Foreskin keratinocyte (primary cell): ENCODE measurements at places on chromosomes 2 and 18. TPM values are rescaled to one million over a fixed set of nuclear protein-coding genes. Genes with fewer than 3 reads are reported as not detected.

The KCNJ3 gene
- not detected in 2 replicates for total RNA-seq

The NIFK gene
- 59.9 and 68.3 TPM in 2 replicates for total RNA-seq

The IL18RAP gene
- total RNA-seq: not detected in 2 replicates

- no peak for DNase-seq
Measured at GRCh38 chr2:136107051-136108033, 10.6 kb downstream of the CXCR4 start.

DNA sequence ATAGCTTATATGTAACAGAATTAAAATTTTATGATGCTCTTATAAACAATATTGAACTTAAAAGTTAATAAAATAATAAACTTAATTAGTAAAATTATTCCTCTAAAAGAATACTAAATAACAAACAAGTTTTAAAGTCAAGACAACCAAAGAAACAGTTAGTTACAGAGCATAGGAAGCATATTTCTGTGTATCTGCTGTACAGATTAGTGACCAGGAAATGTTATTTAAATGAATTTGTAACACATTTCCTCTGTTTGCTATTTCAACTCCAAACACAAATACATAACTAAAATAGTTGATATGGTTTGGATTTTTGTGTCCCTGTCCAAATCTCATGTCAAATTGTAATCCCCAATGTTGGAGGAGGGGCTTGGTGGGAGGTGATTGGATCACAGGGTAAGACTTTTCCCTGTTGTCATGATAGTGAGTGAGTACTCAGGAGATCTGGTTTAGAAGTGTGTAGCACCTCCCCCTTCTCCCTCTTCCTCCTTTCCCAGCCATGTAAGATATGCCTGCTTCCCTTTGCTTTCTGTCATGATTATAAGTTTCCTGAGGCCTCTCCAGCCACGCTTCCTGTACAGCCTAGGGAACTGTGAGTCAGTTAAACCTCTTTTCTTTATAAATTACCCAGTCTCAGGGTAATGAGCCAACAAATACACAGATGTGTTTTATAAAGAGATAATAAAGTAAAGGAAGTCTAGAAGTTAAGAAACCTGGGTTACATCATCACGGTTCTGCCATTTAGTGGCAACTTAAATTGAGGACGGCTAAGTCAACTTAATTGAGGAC is 51.8 kb downstream of the ROCK2 start:
- peak; percentile 15 for DNase-seq

DNA sequence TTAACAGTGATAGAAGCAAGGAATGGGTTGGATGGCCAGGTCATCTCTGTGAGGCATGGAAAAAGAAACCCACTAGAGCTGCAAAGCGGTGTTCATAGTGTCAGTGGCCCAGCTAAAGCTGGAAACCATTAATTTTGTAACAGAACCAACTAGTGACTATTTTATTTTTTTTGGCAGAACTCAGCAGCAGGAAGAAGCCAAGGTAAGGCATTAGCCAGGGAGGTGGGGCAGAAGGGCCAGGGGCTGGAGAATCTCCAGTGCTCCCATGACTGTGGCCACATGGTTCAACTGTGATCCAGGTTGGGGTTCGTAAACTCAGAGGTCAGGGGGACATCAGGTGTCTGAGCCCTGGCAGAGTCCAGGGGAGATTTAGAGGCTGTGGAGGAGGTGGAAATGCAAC is 25.9 kb upstream of the YES1 start:
- no peak for DNase-seq

The MYOM1 gene
- 0.07 and 0.11 TPM in 2 replicates for total RNA-seq

DNA sequence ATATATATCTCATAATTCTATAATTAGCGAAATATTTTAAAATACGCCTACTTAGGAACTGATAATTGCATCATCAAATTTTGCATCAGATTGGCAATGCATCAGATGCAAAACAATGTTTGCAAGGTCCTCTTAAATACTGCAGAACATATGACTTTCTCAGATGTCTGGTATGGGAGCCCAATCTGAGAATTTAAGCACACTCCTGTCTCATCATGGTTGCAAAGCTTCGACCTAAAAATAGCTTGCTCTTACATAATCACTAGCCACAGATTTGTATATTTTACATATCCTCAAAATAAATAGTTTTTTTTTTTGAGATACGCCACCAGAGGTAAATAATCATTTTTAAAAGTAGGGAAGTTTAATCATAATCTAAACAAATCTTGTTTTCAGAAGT is 123.2 kb downstream of the CABYR start:
- no peak for DNase-seq

GRCh38 chr2:60880643-60881046 is 729 bp upstream of the REL start:
- DNase-seq: no peak

The SKOR2 gene
- total RNA-seq: not detected in 2 replicates

The HNRNPA3 gene
- total RNA-seq: 140 and 159 TPM in 2 replicates

The SLC14A1 gene
- 0.25 TPM in 1 of 2 replicates, not detected in the other for total RNA-seq
